ENCODE measurements at places on chromosomes 11 and 22.
A peak's percentile ranks its signal among the peaks of the same experiment; 100 is the strongest.

- DNase-seq, result no peak
These were observed 27.9 kb upstream of the FZD4 start for GRCh38 chr11:86983021-86983488.

DNA sequence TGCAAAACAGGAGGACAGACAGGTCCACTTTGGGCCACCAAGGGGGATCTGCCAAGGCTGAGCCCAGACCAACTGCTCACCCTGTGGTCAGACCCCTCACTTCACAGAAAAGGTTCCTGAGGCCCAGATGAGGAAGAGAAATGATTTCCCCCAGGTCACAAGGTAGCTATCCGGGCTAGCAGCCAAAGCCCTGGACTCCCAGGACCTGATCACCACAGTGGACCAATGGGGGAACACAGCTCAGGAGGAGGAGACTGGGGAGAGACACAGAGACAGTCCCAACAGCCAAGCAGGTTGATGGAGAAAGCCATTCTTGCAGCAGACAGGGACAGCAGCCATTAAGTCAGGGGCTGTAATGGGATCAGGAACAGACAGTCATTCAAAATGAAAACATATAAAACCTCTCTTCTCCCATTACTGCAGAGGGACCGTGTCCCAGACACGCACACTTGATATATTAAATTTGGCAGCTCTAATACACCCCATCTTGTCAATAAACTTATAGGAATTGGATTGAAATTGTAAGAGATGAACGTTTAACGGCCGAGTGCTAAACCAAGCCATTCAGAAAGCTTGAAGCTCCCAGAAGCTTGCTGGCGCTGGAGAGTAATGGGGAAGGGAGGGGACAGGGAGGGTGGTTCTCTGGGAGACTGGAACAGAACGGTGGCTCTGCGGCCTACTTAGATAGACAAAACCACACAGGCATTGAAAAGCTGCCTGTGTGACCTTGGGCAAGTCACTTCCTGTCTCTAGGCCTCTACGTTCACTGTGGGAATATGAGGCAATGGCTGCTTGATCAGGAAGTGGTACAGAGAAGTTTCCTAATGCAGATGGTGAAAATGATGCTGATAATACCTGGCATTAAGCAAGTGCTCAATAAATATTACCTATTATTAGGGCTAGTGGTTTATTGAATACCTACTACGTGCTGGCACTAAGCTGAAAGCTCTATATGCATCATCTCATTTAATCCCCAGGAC is 16.0 kb downstream of the ZMAT5 start:
- no peak for DNase-seq

- DNase-seq, result peak; percentile 90
These were observed 1165.7 kb downstream of the LRRC4C start for GRCh38 chr11:40293655-40294348.

GRCh38 chr22:36765943-36766450 is 9.9 kb downstream of the IFT27 start:
- DNase-seq, result no peak

DNA sequence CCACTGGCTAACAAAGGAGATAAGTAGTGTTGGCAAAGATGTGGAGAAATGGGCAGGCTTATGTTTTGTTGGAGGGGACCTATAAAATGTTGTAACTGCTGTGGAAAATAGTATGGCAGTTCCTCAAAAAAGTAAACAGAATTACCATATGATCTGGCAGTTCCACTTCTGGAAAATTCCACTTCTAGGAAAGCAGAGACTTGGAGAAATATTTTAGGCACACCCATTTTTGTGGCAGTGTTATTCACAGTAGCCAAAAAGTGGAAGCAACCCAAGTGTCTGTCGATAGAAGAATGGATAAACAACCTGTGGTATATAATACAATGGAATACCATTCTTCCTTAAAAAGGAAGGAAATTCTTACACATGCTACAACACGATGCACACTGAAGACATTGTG is 57.0 kb upstream of the ADORA2A start:
- no peak for DNase-seq

GRCh38 chr22:20956258-20957101 is 10.6 kb upstream of the AIFM3 start:
- DNase-seq, result peak; percentile 36

DNA sequence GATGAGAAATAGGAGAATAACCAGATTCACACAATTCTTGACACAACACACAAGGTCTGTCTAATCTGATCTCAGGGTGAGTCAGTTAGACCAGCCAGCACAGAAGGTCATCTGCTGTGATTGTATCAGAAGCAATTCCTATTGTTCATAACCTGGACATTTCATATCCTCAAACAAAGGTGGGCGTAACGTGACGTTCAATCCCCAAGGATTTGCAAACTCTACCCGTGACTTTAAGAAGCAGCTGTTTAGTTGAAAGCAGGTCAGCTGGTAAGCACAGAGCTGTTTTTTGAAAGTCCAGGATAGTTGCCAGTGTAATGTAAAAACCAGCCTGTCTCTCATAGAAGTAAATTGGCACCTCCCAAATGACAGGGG is 385.1 kb downstream of the DCDC1 start:
- no peak for DNase-seq

GRCh38 chr11:115761348-115761747 is 257.1 kb upstream of the CADM1 start:
- no peak for DNase-seq

- DNase-seq, result peak; percentile 35
These were observed 644 bp downstream of the YPEL4 start for GRCh38 chr11:57648801-57649735.

GRCh38 chr22:32852395-32853251 is 51.1 kb downstream of the TIMP3 start:
- peak; percentile 91 for DNase-seq

- no peak for DNase-seq
These were observed 761 bp upstream of the NXF1 start for GRCh38 chr11:62805961-62806441.

- no peak for DNase-seq
These were observed 3.9 kb downstream of the IFITM10 start for GRCh38 chr11:1746511-1746931.

DNA sequence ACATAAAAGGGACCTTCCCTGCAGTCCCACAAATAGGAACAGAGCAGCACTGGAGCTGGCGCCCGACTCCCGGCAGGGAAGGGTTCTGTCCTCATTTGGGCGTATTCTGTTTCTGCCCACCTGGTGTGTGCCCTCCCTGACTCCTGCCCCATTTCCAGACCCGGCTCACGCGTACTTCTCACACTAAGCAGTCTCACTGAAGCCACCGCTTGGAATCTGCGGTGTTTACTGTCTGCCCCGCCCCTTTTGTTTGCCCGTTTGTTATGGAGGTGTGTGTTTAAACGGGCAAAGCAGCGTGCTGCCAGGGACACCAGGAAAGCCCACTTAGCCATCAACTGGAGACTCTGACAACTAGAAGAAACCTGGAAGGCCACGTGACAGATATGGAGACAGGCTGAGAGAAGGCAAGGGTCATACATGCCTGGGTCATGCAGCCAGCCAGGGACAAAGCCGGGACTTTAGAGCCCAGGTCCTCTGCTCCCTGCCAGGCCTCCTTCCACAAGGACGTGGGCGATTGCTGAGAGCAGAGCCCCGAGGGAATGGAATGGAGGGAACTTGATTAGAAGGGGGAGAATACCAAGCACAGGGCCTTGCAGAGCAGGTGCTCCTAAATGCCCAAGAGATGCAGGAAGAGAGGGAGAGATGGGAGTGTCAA is 8.7 kb upstream of the EFCAB6 start:
- DNase-seq, result no peak

DNA sequence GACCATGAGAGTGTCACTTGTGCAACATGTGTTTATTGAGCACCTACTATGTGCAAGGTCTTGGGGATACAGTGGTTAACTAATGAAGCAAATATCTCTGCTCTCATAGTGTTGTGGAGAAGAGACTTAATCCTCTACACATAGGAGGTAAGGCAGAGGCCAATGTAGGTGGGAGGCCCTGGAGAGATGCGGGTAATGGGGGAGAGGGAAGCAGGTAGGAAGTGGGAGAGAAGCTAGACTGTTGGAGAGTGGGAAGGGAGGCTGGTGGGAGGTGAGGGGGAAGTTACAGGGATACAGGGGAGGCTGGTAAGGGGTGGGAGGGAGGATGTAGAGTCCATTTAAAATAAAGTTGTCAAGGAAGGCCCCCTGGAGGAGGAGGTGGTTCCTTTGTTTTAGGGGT is 240.0 kb downstream of the MIAT start:
- DNase-seq, result no peak

DNA sequence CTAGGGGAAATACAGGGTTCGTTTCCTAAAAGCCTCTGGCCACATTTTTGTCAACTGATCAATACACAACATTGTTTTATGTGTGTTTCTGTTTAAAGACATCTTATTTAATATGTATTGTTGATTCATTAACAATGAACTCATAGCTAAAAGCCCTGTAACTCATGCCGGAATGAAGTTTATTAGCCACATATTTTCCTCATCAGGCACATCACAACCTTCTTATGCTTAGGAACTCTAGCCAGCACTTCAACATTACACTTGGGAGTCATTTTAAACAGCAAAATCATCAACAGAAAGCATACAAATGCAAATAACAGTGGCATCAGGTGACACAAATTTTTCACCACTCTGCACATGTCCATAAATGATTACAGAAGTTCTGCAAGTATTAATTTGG is 15.1 kb upstream of the BLID start:
- DNase-seq, result no peak

DNA sequence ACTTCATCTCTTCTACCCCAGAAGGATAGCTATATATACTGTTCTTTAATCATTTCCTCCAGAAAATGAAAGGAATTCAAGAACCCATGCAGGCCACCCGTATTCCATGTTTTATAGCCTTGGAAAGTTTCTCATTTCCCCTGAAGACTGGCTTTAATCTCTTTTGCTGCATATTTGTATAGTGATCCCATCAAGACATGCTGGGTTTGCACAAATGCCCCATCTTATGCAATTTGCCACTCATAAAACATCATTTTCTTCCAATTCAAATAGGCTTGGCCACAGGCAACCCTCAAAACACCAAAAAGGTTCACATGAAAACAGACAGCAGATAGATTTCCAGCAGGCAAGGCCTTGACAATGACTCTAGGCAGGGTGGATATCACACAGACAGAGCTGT is 28.3 kb upstream of the APOA1 start:
- DNase-seq, result peak; percentile 32

GRCh38 chr22:23767303-23767672 is 484 bp downstream of the CHCHD10 start:
- no peak for DNase-seq

GRCh38 chr11:117830674-117831351 is 6.3 kb upstream of the FXYD2 start:
- DNase-seq, result no peak

GRCh38 chr11:82539669-82540068 is 194.0 kb downstream of the FAM181B start:
- DNase-seq, result no peak
